ENCODE measurements at places on chromosomes 3 and 15.
A peak's percentile ranks its signal among the peaks of the same experiment; 100 is the strongest.

- no peak for DNase-seq
Observed at GRCh38 chr3:105688821-105689220, 180.0 kb downstream of the CBLB start.

DNA sequence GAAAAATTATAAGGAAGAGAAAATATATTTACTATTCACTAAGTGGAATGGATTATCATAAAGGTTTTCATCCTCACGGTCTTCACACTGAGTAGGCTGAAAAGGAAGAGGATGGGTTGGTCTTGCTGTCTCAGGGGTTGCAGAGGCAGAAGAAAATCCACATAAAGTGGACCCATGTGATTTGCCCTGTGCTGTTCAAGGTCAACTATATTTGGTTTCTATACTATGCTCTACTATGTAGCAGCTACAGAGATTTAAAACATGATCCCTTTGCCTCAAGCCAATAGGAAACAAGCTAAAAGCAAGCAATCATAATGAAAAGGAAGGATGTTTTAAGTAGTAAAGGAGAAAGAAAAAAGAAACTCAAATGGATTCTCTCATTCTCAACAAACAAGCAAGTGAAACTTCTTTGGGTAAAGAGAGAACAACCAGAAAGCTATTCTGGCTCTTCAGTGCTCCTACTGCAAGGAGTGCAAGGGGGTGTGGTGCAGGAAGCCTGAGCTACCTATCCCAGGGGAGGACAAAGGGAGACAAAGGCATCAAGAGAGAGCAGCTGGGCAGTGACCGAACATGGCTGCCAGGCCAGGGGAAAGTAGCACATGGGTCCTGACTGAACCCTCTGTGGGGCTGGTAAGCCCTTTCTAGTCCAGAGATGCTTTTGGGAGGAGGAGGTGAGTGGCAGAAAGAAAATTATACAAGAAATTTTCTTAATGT is 35.9 kb downstream of the SFMBT1 start:
- DNase-seq, result no peak

- DNase-seq, result peak; percentile 80
Observed at GRCh38 chr15:41919954-41920538, 26.2 kb upstream of the SPTBN5 start.

DNA sequence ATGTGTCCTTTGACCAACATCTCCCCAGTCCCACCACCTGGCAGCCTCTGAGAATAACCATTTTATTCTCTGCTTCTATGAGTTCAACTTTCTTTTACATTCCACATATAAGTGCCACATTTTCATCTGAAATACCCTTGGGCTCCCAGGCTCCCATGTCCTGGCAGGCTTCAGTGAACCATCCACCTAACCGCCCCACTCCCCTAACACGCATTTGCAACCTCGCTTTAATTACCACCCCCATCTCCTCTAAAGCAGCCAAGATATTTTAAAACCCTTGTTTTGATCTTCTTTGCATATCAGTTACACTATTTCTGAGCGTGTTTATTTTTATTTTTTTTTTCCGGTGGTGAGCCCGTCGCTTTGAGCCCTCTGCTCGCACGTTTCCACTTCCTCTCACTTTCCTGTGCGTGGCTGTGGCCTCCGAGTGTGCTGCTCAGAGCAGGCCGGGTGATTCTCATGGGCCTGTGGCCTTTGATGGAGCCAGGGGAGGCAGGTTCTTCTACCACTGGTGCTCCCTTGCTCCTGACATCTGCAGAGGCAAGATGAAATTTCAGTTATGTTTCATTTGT is 195.4 kb upstream of the LPP start:
- DNase-seq, result no peak

DNA sequence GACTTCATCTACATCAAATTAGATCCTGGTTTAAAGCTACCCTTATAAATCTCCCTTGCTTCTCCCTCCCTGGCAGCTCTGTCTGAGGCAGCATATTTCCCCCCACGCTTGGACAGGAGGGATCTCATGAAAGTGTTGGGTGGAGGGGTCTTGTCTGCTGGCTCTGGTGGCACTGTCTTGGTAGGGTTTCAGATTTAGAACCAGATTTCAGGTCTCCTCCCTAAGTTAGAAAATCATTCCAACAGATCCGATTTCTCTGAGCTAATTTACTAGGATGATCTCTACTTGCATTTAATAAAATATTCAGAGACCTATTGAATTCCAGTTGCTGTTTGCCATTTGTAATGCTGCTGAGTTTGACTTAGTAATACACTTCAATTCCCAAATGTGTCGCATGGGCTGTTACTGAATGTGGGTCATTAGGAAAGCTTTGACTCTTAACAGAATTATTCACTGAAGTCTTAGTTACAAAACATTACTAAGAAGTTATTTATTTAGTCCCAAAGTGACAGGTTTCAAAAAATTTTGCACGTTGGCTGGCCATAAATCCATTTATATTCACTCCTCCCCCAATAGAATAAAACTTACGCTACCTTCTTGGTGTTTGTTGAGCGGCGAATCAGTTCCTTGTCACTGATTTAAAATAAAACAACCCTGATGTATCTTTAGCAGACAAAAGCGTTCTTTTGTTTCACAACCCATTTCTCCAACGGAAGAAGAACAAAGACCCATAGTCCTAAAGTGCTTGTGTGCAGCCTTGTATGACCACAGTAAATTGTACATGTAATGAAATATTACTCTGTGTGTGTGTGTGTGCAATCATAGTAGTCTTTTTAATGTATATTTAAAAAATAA is 84.5 kb downstream of the TRAK1 start:
- DNase-seq, result no peak

GRCh38 chr3:180335050-180335449 is 266.9 kb upstream of the TTC14 start:
- no peak for DNase-seq

GRCh38 chr15:31158858-31159569 is 57.5 kb upstream of the TRPM1 start:
- DNase-seq, result no peak

DNA sequence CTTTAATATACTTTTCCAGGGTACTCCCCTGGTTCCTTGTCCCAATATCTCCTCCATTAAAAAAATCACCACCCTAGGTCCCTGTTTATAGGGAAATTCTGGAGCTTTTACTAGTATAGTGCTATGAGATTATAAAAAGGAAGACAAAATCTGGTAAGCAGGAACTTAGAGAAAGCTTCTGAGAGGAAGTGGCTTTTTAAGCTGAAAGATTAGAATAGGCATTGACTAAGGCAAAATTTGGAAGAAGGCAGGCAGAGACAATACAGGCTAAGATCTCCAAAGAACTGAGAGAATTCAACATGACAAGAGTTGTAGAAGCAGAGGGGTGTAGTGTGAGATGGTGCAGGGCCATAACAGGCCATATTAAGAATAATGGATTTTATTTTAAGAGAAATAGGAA is 25.8 kb downstream of the SGO1 start:
- no peak for DNase-seq

DNA sequence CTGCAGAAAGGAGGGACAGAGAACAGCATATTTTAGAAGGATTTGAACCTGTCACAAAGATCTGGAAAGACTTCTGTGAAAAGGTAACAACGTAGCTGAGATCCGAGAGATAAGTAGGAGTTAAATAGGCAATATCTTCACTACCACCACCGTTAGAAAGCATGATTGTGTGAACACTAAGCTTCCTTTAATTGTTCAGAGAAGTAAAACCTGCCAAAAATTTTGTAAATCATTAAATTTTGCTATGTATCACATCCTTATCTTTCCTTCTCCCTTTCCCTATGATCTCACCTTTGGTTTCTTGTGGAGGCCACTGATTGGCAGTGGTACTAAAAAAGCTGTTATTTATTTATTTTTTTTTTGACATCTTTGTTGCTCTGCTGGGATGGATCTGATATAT is 346.9 kb downstream of the NLGN1 start:
- DNase-seq, result no peak

DNA sequence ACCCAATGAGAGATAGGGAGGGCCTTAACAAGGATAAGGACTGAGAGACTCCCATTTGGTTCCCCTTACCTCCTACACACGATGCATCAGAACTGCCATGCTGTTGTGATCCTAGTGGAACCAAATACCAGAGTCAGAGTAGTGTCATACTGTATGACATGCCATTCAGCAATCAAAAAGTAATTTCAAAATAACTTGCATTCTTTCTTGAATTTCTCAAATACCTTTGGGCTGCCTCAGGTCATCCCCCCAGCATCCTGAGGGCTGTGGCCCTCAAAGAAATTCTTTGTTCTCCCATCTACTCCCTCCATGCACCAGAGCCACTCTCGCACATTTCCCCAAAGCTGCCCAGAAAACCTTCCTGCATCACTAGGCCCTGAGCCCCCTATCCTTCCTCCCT is 68.9 kb upstream of the PPP2R3A start:
- DNase-seq, result peak; percentile 70

GRCh38 chr3:140113996-140114788 is 179.2 kb downstream of the CLSTN2 start:
- no peak for DNase-seq

GRCh38 chr15:89195836-89196235 is 25.5 kb downstream of the RLBP1 start:
- DNase-seq, result peak; percentile 92

DNA sequence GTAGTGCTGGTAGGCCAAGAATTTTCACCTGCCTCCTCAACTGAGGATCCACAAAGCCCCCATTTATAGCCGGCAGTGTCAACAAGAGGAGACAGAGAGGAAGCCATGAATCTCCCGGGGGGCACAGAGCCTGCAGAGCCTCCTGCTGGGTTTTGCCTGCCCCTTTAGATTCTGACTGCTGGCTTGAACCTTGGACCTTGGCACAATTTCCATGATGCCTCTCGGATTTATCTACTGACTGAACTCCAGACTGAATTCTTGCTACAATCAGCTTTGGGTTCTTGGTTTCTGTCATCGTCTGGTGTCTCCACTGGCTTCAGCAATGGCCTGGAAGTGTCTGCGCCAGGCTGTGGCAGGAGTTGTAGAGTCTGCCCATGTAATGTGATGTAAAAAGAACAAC is 80.7 kb downstream of the GPR156 start:
- no peak for DNase-seq

DNA sequence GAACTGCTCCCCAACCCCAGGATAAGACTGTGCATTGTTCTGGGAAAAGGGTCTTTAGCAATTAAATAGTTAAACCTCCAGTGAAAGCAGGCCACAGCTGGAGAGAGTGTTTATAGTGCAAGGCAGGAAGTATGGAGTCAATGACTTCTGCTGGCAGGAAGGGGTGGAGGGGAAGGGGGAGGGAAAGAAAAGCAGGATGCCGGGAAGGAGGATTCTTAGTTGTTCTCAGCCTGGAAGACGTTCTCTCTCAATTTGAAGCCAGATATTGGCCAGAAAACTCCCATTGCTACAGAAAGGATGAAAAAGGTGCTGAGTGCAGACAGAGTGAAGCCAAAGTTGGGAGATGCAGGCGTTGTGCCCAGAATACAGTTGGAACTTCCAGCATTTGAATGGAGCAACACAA is 35.7 kb upstream of the ACTL6A start:
- DNase-seq, result peak; percentile 79

Measured in EH (cell line).